ENCODE measurements at places on chromosomes 16 and 17. TPM values are rescaled to one million over a fixed set of nuclear protein-coding genes. Genes with fewer than 3 reads are reported as not detected.
A peak's percentile ranks its signal among the peaks of the same experiment; 100 is the strongest.

The METTL16 gene
- 50.1 TPM for total RNA-seq

DNA sequence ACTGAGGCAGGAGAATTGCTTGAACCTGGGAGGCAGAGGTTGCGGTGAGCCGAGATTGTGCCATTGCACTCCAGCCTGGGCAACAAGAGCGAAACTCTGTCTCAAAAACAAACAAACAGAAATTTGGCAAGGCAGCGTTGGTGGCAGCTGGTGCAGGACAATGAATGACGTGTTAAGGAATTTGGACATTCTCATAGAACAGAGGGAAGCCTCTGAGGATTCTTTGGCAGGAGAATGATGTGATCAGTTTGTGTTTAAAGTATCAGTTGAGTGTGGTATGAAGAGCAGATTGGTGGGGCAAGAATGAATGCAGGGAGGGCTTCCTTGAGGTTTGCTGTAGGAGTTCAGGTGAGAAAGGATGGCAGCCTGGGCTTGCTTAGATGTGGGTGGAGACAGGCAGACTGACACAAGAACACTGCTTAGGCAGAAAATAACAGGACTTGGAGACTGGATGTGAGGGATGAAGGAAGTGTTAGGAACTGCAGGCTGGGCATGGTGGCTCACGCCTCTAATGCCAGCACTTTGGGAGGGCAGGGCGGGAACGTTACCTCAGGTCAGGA is 4.8 kb downstream of the CYB5D2 start:
- DNase-seq, result no peak

GRCh38 chr16:15650698-15651171 is 690 bp downstream of the NDE1 start:
- DNase-seq, result peak; percentile 73

GRCh38 chr16:65406116-65406515 is 284.3 kb upstream of the CDH11 start:
- DNase-seq, result no peak

GRCh38 chr17:67441052-67441895 is 64.2 kb downstream of the PITPNC1 start:
- peak; percentile 85 for DNase-seq

DNA sequence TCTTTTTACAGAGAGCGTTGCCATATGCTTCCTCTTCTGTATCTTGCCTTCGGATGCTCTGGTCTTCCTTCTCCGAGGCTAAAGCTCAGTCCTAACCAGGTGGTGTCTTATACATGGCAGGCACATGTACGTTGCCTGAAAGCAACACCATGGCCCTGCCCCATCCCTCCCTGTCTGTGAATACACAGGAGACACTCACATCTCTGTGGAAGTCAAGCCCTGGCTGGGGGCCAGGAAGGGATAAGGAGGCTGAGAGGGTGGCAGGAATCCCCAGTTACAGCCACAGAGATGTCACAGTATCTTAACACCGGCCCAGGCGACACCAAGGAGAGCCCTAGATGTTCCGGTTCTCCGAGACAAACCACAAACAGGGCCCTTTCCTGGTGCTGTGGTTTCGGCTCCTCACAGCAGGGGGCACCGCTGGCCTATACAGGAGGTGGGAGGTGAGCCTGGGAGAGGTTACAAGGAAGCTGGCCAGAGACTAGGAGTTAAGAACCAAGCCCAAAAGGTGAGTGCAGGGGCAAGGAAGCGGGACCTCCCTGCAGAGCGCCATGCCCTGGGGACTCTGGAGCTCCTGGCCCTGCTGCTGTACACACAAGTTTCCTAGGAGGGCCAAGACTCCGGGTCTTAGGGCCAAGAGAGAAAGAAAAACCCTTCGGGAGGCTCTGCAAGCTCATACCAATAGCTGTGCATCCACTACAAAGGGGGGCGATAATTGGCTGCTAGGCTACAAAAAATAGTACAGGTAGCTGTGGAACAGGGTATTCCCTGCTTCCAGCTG is 41.7 kb downstream of the SRL start:
- DNase-seq, result peak; percentile 53

- DNase-seq, result no peak
These were observed 20.1 kb upstream of the BCAR1 start for GRCh38 chr16:75271441-75272096.

- DNase-seq, result no peak
These were observed 3.6 kb downstream of the CHD9 start for GRCh38 chr16:53058441-53058840.

DNA sequence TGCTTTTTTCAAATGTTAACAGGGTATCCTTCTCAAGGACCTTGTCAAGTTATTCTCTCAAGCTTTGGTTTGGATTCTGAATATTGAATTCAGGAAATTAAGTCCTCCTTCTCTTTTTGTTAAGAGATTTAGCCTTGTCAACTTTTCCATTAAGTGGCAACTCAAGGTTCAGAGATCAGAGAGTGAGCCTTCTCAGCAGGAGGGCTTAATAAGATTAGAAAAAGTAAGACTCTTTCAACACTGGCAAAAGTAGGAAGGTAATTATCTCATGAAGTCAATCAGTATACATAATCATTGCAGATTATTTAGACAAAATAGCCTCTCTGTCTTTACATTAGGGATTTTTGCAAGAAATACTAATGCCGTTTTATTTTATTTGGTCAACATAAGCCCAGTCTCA is 330.7 kb downstream of the KIF2B start:
- no peak for DNase-seq

GRCh38 chr17:36149296-36149820 is 27.1 kb downstream of the TBC1D3B start:
- peak; percentile 6 for DNase-seq

The SLC16A11 gene
- 1.2 TPM for total RNA-seq

GRCh38 chr17:80477647-80478478 is 1.5 kb upstream of the NPTX1 start:
- peak; percentile 73 for DNase-seq

DNA sequence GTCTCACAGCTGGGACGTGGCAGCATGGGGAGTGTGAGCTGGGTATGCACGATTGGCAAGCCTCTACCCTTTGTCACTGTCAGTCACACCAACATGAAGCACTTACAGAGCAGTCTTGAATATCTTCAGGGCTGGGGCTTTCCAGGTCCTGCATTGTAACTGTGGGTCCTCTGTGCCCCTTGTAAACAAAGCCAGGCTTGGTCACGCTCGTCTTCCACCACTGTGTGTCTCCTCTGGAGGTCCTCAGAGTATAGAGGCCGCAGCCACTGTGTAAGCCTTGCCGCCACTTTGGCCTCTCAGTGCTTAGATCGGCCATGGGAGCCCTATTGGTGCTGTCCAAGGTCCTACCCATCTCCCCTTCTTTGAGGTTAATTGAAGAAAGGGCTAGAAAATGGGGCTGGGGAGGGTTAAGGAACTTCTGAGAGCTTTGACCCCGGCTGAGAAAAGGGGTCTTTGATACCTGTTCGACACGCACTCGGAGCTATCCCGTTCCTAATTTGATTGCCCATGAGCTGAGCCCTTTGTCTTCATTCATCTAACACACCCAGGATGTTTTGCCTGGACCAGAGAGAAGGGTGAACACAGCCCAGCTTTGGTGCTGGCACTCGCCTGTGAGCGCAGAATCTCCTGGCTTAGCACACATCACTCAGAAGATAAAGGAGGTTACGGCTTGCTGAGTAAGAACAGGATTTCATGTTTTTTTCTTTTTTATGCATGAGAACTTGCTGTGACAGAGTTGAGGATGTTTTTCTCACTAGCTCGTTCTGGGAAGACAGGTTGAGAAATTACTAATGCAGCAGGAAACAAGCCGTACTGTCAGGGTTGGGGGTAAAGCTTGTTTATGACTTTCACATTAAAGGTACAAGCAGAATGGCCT is 267.9 kb downstream of the CPPED1 start:
- peak; percentile 79 for DNase-seq

DNA sequence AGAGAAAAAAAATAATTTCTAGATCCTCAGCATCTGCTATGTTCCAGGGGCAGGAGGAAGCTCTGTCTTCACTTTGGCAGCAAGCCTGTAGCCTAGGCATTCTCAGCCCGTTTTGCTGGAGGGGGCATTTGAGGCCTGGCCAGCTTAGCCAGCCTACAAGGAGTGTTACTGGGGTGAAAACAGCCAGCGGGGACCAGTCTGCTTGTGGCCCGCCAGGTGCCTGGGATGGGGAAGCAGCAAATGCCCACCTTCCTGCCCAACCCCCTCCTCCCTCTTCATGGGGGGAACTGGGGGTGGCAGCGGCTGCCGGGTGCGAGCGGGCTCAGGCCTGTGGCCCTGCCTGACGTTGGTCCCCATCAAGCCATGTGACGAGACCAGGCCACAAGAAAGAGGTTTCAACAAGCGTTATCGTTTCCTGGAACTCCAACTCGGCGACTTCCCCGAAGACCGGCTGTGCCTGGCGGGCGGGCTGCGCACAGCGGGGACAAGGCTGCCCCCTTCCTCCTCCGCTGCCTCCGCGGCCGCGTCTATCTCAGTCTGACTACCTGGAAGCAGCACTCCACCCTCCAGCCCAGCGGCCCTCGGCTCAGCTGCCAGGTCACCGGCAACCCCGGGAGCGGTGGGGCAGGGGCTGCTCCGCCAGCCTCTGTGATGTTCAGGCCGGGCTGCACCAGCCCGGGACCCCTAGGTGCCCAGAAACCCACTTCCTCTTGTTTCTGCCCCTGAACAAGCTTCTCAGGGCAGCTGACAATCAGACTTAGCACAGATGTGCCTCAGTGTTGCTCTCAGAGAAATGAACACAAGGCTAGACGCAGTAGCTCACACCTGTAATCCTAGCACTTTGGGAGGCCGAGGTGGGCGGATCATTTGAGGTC is 22.9 kb downstream of the SOCS1 start:
- peak; percentile 96 for DNase-seq

The CA4 gene
- not detected for total RNA-seq

DNA sequence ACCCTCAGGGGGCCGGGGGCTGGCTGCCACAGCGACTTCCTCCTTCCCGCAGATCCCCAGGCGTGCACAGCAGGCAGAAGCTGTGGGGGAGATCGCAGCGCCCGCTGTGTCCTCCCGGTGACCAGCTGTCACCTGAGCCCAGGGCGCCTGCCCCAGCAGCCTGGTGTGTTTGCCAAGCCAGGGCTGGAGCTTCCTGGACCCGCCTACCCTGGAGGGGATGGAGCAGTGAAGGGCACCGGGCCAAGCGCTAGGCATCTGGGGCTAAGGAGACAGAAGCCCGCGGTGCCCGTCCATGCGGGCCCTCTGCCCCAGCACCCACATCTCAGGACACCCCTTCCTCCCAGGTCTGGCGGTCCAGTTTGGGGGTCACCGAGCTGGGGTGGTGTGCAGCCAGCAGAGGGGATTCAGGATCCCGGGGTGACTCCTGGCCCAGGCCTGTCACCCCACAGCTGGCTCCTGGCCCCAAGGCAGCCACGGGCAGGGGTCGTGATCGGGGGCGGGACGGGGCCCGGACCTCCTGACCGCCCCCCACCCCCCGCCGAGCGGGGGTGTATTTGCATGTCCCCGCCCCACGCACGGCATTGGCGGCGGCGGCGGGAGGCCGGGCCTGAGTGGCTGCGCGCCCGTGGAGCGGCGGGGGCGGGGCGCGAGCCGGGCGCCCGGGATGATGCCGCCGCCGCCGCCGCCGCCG is at the start of gene RAB26:
Gene RAB26, plus strand, starts transcription at position 645 of the 691 bp plus-strand sequence. CDS start 159 bp downstream, outside the sequence.
- peak; percentile 64 for DNase-seq

DNA sequence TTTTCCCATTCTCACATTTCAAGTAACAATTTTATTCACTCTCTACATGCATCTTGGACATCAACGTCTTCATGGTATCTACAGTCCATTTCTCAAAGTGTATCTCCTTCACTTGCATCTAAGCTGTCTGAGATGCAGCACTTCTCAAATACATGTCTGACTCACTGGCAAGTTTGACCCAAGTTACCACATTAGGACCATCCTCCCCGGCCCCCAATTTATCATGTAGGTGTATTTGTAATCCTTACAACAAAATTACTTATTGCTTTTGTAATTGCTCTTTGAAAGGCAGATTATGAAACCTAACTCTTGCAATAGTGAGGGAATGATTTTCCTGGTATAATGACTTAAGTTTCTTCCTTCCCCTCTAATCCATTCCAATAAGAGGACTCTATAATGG is 28.9 kb upstream of the ULK2 start:
- DNase-seq, result no peak

- DNase-seq, result no peak
These were observed 2.8 kb downstream of the DNASE1L2 start for GRCh38 chr16:2238838-2239675.

- no peak for DNase-seq
These were observed 16.9 kb upstream of the GAS7 start for GRCh38 chr17:10215286-10215685.

DNA sequence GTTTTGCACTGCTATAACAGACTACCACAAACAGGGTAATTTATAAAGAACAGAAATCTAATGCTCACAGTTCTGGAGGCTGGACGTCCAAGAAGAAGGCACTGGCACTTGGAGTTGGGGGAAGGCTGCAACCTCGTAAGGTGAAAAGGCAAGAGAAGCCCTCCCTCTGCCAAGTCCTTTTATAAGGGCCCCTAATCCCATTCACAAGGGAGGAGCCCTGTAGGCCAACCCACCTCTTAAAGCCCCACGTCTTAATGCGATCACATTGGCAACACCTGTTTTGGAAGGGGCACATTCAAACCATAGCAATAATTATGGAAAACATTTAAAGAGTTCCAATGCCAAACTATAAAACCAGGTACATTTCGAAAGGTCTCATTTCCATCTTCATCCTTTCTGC is 5.2 kb downstream of the PKD1L3 start:
- no peak for DNase-seq

GRCh38 chr17:13474073-13474800 is 127.5 kb downstream of the HS3ST3A1 start:
- no peak for DNase-seq

The NPIPB8 gene
- total RNA-seq, result not detected

DNA sequence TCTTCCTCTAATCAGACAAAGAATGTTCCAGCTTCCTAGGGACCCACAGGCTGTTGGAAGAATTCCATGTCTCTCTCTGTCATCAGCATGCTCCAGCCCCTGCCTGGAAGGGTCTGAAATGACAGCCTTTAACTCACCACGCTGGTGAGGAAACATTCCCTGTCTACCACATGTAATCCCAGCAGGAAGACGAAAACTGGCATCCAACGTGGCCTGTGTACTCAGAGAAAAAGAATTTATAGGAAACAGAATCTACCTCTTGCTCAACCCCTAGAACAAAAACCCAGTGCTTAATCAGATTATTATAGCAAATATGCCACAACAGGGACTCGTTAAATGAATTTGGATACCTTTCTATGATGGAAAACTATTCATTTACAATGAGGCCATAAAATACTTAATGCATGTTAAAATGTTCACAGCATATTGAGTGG is 147.3 kb upstream of the FOXF1 start:
- no peak for DNase-seq

DNA sequence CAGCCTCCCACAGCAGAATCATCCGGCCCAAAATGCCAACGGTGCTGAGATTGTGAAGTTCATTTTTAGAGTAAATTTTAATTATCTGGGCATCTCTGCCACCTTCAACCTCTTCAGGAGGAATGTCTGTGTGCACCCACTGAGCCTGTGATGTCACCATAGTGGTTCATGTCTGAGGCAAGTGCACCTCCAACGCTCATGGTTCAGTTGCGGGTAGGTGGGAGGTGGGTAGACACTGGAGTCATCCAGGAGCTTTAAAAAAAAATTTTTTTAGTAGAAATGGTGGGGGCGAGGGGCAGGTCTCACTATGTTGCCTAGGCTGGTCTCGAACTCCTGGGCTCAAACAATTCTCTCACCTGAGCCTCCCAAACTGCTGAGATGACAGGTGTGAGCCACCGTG is 1.9 kb downstream of the FLYWCH1 start:
- no peak for DNase-seq

- DNase-seq, result no peak
These were observed 24.0 kb downstream of the TAT start for GRCh38 chr16:71552698-71553503.

The PRAC2 gene
- not detected for total RNA-seq

The PHOSPHO1 gene
- total RNA-seq, result not detected

The CBFA2T3 gene
- 0.34 TPM for total RNA-seq

The GUCY2D gene
- total RNA-seq, result not detected
